ENCODE measurements at places on chromosomes 2 and 18. TPM values are rescaled to one million over a fixed set of nuclear protein-coding genes. Genes with fewer than 3 reads are reported as not detected.

Gene SERPINB3
- total RNA-seq = not detected

DNA sequence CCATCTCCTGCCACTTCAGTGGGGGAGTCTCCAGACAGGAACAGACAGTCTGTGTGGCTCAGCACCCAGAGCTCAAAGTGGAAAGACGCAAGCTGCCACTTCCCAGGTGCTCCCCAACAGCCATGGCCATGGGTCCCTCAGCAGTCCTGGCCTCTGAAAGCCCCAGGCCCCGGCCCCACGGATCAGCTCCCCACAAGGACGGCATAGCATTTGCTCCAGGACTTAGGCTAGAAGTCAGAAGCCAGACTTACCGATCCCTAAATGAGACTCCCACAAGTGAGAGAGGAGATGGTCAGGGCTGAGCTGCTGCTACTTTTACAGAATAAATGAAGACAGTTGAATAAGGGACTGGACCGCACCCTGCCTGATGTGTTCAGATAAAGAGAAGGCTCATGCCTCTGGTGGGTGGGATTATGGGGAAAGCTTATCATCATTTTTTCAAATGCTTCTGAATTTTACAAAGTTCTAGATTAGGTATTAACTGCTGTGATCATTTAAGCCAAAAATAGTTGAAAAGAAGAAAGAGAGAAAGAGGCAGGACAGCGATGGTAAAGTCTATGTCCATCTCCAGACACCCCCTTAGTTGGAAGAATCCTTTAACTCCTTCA is 50.5 kb downstream of the ADD2 start:
- DNase-seq = no peak
- H3K4me3 ChIP-seq = no peak overlapping the region
- peaks cover 18% of the 10 kb centered on the region for H3K4me1 ChIP-seq
- no peak overlapping the region for H3K27ac ChIP-seq

DNA sequence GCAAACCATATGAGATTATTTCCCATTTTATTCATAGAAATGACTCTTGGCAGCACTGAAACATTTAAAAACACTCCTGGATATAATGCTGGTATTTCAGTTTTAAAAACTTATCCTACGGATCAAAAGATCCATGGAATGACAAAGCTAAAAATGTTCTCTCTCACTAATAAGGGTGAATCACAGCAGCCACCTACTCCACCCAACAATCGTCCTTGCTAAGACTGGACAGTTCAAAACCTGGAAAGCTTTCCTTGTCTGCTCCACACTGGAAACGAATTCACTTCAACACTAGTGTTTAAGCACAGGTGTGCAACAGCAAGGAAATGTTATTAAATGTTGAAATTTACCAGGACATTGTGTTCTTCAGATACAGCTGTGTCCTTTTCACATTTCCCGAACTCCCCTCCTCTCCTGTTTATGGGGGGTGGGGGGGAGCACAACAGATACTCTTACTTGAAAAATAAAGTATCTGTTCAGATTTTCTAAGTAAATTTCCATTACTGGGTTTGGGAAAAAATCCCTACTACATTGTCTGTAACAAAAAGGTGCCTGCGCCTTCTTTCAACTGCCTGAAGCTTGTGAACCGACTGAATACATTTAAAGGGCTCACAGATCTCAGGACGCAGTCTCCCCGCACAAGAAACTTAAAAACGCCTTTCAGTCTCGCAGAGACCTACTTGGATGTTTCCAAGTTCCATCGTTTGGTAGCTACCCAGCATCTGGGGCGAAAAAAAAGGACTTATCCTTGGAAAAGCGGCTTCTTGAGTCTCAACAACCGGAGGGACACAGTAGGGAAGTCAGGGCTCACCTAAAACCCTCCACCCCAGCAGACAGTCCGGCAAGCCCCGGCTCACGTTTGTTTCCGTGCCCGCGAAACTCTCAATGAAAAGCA is 1.3 kb downstream of the YWHAQ start:
- H3K27ac ChIP-seq = peak overlapping the region; percentile 100
- peak; percentile 43 for DNase-seq
- H3K36me3 ChIP-seq = peaks cover 16% of the 10 kb centered on the region
- H3K4me3 ChIP-seq = peak overlapping the region; percentile 73
- peaks cover 12% of the 10 kb centered on the region for H3K27me3 ChIP-seq

DNA sequence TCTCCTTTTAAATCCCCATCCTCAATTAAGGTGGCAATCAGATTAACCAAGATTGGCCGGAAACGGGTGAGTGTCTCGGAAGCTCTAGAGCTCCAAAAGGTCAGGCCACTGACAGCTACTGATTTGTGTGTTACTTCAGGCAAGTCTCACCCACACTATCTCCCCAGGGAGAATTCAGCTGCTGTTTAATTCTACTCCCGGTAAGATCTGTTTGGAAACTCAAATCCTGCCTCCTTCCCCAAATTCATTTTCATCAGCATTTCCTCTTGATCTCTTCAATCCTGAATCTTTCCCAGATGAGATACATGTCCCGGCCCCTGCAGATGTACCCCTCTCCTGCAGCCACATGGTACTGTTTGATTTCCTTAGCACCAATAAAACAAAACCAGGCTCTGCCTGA is 34.9 kb downstream of the EFR3B start:
- no peak overlapping the region for H3K27ac ChIP-seq
- no peak for DNase-seq
- H3K4me3 ChIP-seq = no peak overlapping the region
- H3K36me3 ChIP-seq = no peaks in the 10 kb centered on the region

Gene GMPPA
- total RNA-seq = 49.3 TPM

Gene PARD6G
- 21.8 TPM for total RNA-seq

Gene CHST9
- 1.3 TPM for total RNA-seq

GRCh38 chr2:233801357-233802131 is 23.4 kb downstream of the MROH2A start:
- H3K27ac ChIP-seq = no peak overlapping the region
- no peak overlapping the region for H3K4me3 ChIP-seq
- no peak for DNase-seq
- H3K27me3 ChIP-seq = no peaks in the 10 kb centered on the region
- H3K4me1 ChIP-seq = no peaks in the 10 kb centered on the region
- H3K36me3 ChIP-seq = no peaks in the 10 kb centered on the region

DNA sequence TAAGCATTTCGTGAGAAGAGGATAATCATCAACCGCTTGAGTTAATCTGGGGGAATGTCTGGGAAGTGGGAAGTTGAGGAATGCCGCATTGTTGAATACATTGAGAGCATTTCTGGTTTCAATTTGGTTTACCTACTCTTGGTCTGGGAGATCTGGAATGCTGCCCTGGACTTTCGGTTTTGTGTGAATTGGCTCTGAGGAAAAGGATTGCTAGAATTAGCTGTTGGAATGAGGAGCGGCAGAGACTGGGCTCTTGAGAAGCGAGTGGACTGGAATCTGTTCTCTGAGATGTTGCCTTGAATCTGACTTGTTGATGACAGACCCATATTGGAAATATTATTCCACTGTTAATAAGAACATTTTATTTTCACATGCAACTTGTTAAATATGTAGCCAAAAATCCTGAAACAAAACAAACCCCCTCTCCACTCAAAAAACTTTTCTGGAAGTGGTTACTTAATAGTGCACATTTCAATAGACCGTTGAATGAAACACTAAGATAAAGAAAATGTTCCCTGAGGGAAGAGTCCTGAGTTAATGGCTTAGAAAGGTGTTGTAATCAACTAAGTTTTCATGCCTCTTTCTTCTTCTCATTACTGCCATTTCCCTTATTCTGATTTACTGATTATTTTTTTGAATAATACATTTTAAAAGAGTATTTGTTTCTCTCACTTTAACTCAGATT is 50.8 kb downstream of the PTPRM start:
- peaks cover 51% of the 10 kb centered on the region for H3K4me1 ChIP-seq
- no peaks in the 10 kb centered on the region for H3K27me3 ChIP-seq
- H3K36me3 ChIP-seq = no peaks in the 10 kb centered on the region
- DNase-seq = peak; percentile 74
- peak overlapping the region; percentile 90 for H3K27ac ChIP-seq

GRCh38 chr2:191226196-191226595 is 19.0 kb upstream of the MYO1B start:
- no peak for DNase-seq
- H3K27ac ChIP-seq = no peak overlapping the region
- H3K36me3 ChIP-seq = no peaks in the 10 kb centered on the region

Gene FAM110C
- total RNA-seq = 0.50 TPM

DNA sequence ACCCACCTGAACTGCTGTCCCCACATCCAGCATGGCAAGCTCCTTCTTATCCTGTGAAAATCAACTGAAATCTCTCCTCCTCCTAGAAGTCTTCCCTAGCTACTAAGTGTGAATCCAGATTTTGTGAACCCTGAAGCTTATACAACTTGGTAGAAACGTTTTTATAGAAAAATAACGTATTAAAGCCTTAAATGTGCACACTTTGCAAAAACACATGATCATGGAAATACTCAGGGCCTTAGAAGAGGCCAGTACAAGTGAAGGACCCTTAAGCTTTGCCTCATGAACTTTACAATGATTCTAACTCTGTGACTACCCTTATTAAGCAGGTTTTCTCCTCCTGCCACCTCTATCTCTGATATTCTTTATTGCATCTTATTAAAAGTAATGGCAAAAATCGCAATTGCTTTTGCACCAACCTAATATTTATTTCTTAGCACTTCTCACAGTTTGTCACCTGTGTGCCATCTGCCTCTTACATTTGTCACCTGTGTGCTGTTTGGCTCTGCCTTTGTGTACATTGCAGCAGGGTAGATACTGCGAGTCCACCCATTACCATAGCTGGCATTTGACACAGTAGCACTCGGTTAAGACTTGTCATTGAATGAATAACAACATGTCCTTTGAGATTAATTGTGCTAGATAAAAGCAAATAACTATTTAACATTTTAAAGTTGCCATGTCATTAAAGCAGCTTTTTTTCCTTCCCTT is 42.2 kb downstream of the FRZB start:
- no peaks in the 10 kb centered on the region for H3K27me3 ChIP-seq
- peaks cover 36% of the 10 kb centered on the region for H3K4me1 ChIP-seq
- H3K36me3 ChIP-seq = no peaks in the 10 kb centered on the region
- no peak overlapping the region for H3K4me3 ChIP-seq

Gene FIGN
- 27.7 TPM for total RNA-seq

DNA sequence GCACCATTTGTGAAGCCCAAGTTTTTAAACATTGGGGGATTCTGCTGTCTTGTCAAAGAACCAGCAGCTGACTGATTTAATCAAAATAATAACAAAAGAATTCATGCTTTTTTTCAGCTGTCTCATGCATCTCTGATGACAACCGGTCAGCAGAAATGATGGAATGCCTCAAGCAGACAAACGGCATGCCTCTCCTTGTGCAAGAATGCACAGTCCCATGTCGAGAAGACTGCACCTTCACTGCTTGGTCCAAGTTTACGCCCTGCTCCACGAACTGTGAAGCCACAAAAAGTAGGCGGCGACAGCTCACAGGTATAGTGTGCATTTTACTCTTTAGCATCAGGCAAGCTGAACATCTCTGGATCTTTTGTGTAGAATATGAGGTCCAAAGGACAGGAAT is 558.8 kb upstream of the HNMT start:
- H3K4me1 ChIP-seq = no peaks in the 10 kb centered on the region
- H3K36me3 ChIP-seq = no peaks in the 10 kb centered on the region
- DNase-seq = no peak
- no peak overlapping the region for H3K4me3 ChIP-seq
- H3K27ac ChIP-seq = no peak overlapping the region

Gene SP110
- total RNA-seq = 0.65 TPM

Gene ASB18
- not detected for total RNA-seq

DNA sequence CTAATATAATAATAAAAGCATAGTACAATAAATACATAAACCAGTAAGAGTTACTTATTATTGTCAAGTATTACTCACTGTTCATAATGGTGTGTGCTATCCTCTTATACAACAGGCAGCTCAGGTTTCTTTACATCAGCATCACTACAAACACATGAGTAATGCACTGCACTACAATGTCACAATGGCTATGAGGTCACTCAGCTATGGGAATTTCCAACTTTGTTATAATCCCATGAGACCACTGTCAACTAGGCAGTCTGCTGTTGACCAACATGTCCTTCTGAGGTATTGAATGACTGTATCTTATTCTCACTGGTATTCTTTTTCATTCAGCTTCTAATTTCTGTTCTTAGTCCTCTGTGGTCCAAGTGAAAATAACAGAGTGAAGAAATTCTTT is 250.4 kb upstream of the DSEL start:
- H3K4me1 ChIP-seq = no peaks in the 10 kb centered on the region
- H3K36me3 ChIP-seq = no peaks in the 10 kb centered on the region
- no peaks in the 10 kb centered on the region for H3K27me3 ChIP-seq
- H3K4me3 ChIP-seq = no peak overlapping the region
- DNase-seq = no peak
- no peak overlapping the region for H3K27ac ChIP-seq

DNA sequence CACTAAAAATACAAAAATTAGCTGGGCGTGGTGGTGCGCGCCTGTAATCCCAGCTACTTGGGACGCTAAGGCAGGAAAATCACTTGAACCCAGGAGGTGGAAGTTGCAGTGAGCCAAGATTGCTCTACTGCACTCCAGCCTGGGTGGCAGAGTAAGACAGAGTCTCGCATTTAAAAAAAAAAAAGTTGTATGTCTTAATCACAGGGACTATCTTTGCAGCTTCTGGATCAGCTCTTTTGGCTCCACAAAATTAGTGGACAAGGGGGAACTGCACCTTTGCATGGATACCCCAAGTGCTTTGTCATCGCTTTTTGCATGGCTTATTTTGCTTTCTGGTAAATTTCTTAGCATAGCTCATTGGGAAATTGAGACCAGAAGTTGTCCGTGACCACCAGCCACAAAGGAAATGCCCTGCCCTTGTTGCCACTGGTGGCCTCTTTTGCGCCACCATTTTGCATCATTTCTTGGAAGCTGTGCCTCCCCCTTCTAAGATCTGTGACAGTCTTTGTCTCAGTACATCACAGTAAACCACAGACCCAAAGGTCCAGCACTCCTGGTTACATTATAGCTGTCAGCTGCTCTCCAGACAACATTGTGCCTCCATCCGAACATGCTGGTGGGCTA is 43.9 kb upstream of the PCBP1 start:
- DNase-seq = no peak
- H3K27me3 ChIP-seq = no peaks in the 10 kb centered on the region
- H3K4me1 ChIP-seq = no peaks in the 10 kb centered on the region
- no peaks in the 10 kb centered on the region for H3K36me3 ChIP-seq
- H3K4me3 ChIP-seq = no peak overlapping the region
- no peak overlapping the region for H3K27ac ChIP-seq

Gene CRYGD
- not detected for total RNA-seq

Gene RAPH1
- 11.2 TPM for total RNA-seq

DNA sequence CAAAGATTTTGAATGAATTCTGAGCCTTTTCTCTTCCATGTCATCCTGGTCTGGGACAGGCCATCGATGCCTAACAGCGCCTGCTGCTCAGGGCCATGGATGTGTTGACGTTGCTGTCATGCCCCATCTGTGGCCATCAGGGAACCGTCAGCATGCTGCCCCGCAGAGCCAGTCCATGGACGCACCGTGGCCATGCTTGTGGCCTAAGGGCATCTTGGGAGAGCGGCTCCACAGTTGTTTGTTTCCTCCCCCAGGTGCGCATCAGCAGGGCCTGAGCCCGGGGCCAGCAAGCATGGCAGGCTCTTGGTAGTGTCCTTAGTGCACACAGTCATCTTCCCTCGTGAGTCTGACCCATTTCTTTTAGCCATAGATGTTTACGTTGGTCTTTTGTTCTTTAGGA is 142.7 kb downstream of the VAPA start:
- DNase-seq = no peak
- H3K4me1 ChIP-seq = peaks cover 23% of the 10 kb centered on the region
- H3K27ac ChIP-seq = no peak overlapping the region
- no peaks in the 10 kb centered on the region for H3K36me3 ChIP-seq

Gene LCT
- total RNA-seq = 0.03 TPM

Gene MTA3
- 94.0 TPM for total RNA-seq
